Myocyte (in vitro differentiated cells): ENCODE measurements at places on chromosomes 3 and 15. TPM values are rescaled to one million over a fixed set of nuclear protein-coding genes. Genes with fewer than 3 reads are reported as not detected.

EXOSC7 gene
- total RNA-seq: 66.9 and 93.0 TPM in 2 replicates

PLCH1 gene
- 0.16 and 0.62 TPM in 2 replicates for total RNA-seq

C3orf20 gene
- total RNA-seq: not detected in 2 replicates

ACP3 gene
- 0.32 and 0.57 TPM in 2 replicates for total RNA-seq

PTX3 gene
- 11.9 and 21.0 TPM in 2 replicates for total RNA-seq
